ENCODE measurements at places on chromosomes 3 and 15. TPM values are rescaled to one million over a fixed set of nuclear protein-coding genes. Genes with fewer than 3 reads are reported as not detected.

COLQ gene
- total RNA-seq, result 0.66 TPM

USP50 gene
- total RNA-seq, result not detected

CTDSPL gene
- 41.2 TPM for total RNA-seq

TMEM40 gene
- 0.14 TPM for total RNA-seq

GOLGA6L24 gene
- not detected for total RNA-seq

COL6A6 gene
- total RNA-seq, result 0.07 TPM

SRP14 gene
- total RNA-seq, result 294 TPM

TIGIT gene
- not detected for total RNA-seq

HHATL gene
- not detected for total RNA-seq

CHRD gene
- total RNA-seq, result 0.66 TPM

FAIM gene
- total RNA-seq, result 12.0 TPM

SLC7A14 gene
- 0.49 TPM for total RNA-seq

FBN1 gene
- total RNA-seq, result 3.8 TPM

VGLL3 gene
- total RNA-seq, result 7.3 TPM

WWTR1 gene
- 31.1 TPM for total RNA-seq

SKOR1 gene
- total RNA-seq, result 0.17 TPM

PPP1R14D gene
- total RNA-seq, result not detected

NAA80 gene
- total RNA-seq, result 16.7 TPM

ZNF106 gene
- 46.5 TPM for total RNA-seq

LRRC15 gene
- not detected for total RNA-seq

KIF7 gene
- total RNA-seq, result 13.4 TPM

C3orf62 gene
- total RNA-seq, result 5.4 TPM

RARB gene
- 0.14 TPM for total RNA-seq

NEK10 gene
- 2.0 TPM for total RNA-seq

SLC22A13 gene
- 0.66 TPM for total RNA-seq

CPLX3 gene
- total RNA-seq, result 0.66 TPM

HCN4 gene
- total RNA-seq, result 10.1 TPM

SPSB4 gene
- 25.9 TPM for total RNA-seq

GOLGA6B gene
- not detected for total RNA-seq

OPA1 gene
- 78.8 TPM for total RNA-seq

ZBED2 gene
- total RNA-seq, result not detected

FES gene
- total RNA-seq, result 14.4 TPM

FGF12 gene
- 7.6 TPM for total RNA-seq

INSYN1 gene
- total RNA-seq, result 14.2 TPM

FHIT gene
- total RNA-seq, result 9.1 TPM

CCDC191 gene
- total RNA-seq, result 2.0 TPM

CCR1 gene
- not detected for total RNA-seq

HEG1 gene
- total RNA-seq, result 8.8 TPM

BCL2A1 gene
- not detected for total RNA-seq

CDHR4 gene
- not detected for total RNA-seq
